NCI-H1417 treated with DMSO at 0.1 percent for 48 hours (cell line): ENCODE measurements at places on chromosomes 13 and 19.
A peak's percentile ranks its signal among the peaks of the same experiment; 100 is the strongest.

- DNase-seq = no peak
These were observed 2.5 kb downstream of the RPS28 start for GRCh38 chr19:8323781-8324185.

GRCh38 chr19:8204961-8205360 is 4.2 kb upstream of the CERS4 start:
- DNase-seq = peak; percentile 86

GRCh38 chr13:93996481-93996880 is 483.0 kb downstream of the DCT start:
- no peak for DNase-seq

DNA sequence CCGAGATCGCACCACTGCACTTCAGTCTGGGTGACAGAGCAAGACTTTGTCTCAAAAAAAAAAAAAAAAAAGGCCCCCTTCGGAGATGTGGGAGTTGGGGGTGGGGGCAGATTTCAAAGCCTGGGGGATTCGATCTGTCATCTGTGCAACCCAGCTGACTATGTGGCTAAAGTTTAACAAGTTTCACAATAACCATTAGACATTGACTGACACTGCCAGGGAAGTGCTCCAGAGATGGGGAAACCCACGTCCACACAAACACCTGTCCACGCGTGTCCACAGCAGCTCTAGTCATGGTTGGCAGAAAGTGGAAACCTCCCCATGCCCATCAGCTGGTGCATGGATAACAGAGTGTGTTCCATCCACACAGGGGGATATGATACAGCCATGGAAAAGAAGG is 37.6 kb upstream of the HOMER3 start:
- no peak for DNase-seq

DNA sequence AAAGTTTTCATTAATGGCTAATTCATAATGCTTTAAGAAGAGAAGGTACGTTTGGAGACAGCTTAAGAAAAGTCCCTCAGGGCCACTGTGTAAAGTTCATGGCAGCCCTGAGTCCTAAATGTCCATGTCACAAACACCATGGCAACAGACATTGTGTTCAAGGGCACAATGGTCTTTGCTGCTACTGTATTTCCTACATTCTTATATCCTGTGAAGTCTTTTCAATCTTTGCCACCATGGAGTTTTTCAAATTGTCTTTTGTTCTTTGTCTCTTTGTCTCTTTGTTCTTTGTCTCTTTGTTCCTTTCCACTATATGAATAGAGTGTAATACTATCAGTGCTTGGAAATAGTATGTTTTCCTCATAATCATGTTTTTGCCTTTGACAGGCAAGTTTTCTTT is 178.8 kb downstream of the VWA8 start:
- DNase-seq = no peak
